T-helper 9 cell (primary cell): ENCODE measurements at places on chromosomes 11 and 22.

GRCh38 chr11:78019808-78020207 lies 3.3 kb downstream of the KCTD14 start:
- no peak for DNase-seq

DNA sequence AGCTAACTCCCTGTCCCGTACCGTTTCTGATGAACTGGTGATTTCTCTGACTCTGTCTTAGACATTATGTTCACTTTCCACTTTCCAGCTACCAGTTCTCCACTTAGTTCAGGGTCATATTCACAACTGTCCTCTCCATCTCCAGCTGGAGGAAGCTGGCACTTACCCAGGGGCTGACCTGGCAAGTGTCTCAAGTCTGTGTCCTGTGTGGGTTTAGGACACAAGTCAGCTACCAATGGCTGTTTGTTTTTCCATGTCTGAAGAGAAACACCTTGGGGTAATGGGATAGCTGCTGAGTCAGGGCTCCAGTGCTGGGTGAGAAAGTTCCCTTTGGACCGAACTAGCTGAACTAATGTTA lies 134.4 kb downstream of the CSNK2A3 start:
- no peak for DNase-seq

- no peak for DNase-seq
Observed at GRCh38 chr22:35921777-35922176, 106.8 kb downstream of the RBFOX2 start.

DNA sequence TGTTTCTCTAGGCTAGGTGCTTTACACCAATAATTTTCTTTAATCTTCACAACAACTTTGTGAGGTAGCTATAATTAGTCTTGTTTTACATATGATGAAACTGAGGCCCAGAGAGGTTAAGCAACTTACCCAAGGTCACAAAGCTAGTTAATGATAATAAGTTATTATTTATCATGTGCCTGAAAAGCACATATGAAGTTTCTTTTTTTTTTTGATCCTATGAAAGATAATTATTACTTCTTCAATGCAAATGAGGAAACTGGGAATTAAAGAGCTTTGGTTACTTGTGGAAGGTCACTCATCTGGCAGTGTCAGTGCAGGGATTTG lies 22.8 kb downstream of the STIM1 start:
- no peak for DNase-seq

- DNase-seq, result no peak
Observed at GRCh38 chr11:68127714-68128681, 6.8 kb upstream of the CHKA start.

DNA sequence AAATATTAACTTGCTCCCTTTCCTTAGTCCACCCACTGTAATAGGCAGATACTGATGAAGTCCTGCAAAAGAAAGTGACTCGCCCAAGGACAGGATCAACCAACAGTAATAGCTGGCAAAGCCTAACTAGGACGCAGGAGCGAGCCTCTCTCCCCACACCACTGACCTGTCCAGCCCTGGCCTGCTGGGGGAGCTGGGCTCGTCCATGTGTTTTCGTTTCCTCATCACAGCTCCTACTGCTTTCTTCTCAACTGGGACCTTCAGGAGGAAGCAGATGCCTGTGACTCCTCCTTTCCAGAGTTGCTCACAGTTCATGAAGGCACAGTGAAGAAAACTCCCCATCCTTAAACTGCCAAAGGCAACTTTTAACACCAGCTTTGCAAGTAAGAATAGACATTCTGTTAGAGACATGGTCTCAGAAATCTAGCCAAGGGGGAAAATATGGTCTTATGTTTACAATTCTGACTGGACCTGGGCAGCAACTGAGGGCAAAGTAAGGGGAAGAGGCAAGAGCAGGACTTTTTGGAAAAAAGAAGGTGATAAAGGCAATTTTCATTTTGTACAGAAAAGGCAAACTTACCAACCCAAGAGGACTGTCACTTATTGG lies 11.6 kb upstream of the GPHA2 start:
- DNase-seq, result no peak

DNA sequence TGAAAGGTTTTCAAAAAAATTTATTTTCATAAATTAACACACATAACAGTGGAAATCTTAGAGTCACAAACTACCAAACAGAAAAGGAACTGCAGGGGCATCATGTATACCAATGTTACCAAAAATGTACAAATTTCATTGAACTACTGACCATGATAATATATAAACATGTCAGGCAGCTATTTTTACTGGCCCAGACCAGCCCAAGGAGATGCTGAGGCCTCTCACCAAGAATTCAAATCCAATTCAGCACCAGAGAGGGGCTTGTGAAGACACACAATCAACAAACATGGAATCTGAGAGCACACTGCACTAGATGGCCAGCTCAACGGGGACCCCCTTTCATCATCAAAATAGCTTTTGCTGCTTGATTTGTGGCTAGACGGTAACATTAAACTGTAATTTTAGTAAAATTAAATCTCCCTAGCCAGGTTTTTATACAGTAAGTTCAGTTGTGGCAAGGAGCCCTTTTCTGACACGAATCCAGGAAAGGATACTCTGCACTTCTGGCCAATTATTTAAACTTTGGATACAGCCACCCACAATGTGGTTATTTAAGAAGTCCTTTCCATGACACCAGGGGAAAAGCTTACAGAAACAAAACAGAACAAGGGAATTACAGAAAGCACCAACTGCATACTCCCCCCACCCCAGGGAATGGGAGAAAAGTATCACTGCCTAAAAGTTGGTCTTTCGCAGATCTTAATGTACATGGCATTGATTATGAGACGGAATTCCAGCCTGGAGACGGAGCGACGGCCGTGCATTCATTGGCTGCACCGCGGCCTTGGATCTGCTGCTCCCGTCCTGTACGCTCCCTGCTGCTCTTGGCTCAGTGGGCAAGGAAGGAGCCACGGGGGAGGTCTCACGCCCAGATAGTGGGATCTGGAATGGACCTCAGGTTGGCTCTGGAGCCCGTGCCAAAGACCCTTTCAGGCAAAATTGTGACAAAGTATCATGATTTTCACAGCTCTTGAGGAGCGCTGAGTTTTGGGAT lies 19.6 kb upstream of the PISD start:
- no peak for DNase-seq

DNA sequence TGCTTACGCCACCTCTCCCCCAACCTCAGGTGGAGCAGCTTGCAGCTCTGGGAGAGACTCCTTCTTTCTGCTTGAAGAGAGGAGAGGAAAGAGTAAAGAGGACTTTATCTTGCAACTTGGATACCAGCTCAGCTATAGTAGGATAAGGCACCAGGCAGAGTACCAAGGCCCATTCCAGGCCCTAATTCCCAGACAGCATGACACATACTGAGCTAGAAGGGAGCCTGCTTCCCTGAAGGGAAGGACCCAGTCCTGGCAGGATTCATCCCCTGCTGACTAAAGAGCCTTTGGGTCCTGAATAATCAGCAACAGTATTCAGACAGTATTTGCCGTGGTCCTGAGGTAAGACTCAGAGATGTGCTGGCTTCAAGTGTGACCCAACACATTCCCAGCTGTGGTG lies 41.4 kb downstream of the PPME1 start:
- no peak for DNase-seq

GRCh38 chr11:131666617-131667016 lies 296.2 kb downstream of the NTM start:
- no peak for DNase-seq

GRCh38 chr11:70421123-70421522 lies 22.8 kb downstream of the CTTN start:
- no peak for DNase-seq

GRCh38 chr11:77167791-77168190 lies 39.7 kb downstream of the MYO7A start:
- DNase-seq, result no peak

- no peak for DNase-seq
Observed at GRCh38 chr11:99968336-99968735, 718.8 kb upstream of the ARHGAP42 start.

- no peak for DNase-seq
Observed at GRCh38 chr11:67126986-67127385, 7.9 kb downstream of the KDM2A start.

DNA sequence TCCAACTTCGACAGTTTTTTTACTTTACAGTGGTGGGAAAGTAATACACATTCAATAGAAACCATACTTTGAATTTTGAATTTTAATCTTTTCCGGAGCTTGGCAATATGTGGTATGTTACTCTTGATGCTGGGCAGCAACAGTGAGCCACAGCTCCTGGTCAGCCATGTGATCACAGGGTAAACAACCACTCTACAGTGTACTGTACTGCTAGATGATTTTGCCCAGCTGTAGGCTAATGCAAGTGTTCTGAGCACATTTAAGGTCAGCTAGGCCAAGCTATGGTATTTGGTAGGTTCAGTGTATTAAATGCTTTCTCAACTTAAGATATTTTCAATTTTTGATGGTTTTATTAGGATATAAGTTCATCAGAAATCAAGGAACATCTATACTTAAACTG lies 48.7 kb upstream of the GRIK4 start:
- DNase-seq, result no peak
